ENCODE measurements at places on chromosomes 4 and X. TPM values are rescaled to one million over a fixed set of nuclear protein-coding genes. Genes with fewer than 3 reads are reported as not detected.
A peak's percentile ranks its signal among the peaks of the same experiment; 100 is the strongest.

DNA sequence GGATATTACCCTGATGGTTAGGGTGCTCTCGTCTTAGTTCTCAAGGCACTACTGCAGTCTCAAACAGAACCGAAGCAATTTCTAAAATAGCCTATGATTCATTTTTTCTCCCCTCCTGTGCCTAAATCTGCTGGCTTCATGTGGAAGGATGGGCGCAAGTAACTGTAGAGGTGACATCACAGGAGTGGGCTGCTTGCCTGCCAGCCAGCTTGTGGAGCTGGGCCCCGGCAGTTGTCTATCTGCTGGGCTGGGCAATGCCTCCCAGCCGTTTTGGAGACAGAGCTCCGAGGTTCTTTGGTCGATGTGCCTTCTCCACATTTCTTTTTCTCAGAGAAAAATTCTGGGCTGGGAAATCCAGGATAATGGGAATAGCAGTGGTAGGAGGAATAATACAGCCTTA, 34.3 kb upstream of the CITED1 start:
- DNase-seq = no peak

DNA sequence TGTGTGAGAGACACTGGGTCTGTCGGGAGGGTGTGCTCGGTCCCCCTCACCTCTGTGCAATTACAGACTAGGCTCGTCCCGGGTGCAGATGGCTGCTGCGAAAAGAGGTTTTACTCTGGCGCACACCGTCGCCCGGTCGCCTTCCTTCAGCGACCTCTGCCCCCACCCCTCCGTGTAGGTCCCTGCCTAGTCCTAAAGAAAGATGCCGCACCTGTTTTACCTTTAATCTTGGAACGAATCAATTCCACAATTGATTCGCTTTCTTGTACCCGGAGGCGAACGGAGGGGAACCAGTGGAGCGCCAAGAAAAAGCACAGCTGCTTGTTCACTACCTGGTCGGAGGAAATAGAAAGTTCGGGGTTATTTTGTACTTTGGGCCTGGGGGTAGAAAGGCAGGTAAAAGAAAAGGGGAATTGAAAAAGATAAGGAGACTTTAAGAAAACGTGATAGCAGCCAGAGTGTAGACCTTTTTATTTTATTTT, 1.2 kb downstream of the NPNT start:
- DNase-seq = peak; percentile 10

DNA sequence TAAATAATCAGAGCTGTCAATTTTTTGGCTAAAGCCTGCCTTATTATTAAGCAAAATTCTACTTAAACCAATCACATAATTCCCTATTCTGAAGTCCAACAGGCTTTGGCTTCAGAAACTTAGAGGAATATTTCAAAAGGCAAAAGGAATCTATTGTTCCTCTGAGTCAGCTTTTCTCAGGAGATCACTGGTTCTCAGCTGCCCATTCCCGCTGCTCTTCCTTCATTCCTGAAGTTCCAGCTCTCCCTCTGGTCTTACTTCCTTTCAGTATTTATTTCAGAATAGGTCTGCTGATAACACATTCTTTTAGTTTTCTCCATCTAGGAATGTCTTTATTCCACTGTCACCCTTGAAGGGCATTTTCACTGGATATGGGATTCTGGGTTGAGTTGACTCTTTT, 133.7 kb downstream of the SOWAHB start:
- no peak for DNase-seq

DNA sequence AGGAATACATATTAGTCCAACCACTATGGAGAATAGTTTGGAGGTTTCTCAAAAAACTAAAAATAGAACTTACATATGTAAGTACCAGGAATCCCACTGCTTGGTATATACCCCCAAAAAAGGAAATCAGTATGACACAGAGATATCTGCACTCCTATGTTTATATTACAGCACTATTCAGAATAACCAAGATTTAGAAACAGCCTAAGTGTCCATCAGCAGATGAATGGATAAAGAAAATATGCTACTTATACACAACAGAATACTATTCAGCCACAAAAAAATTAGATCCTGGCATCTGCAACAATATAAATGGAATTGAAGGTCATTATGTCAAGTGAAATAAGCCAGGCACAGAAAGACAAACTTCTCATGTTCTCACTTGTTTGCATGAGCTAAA, 27.5 kb upstream of the ABCG2 start:
- DNase-seq = no peak

DNA sequence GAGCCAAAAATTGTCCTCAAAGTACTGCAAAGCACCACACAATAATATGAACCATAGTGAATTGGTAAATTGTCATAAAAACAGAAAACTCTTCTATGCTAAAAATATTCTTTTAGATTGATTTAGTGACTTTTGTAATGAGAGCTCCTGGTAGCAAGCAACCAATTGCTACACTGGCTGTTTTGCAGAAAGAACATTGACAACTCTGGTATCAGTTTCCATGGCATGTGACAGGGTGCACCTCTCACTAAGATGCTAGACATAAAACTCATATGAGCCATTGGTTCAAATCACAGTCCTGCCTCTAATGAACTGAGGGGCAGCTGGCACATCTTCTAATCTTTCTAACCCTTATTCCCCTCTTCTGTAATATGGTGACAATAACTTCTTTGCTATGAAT, 212.2 kb downstream of the HS3ST1 start:
- DNase-seq = no peak

ZNF718 gene
- polyA plus RNA-seq = 21.7 TPM

Measured in renal pelvis (tissue), 12 donors.